ENCODE measurements at places on chromosomes 16 and 17.
A peak's percentile ranks its signal among the peaks of the same experiment; 100 is the strongest.

- DNase-seq = no peak
Observed at GRCh38 chr16:3070608-3071111, 5.2 kb downstream of the IL32 start.

DNA sequence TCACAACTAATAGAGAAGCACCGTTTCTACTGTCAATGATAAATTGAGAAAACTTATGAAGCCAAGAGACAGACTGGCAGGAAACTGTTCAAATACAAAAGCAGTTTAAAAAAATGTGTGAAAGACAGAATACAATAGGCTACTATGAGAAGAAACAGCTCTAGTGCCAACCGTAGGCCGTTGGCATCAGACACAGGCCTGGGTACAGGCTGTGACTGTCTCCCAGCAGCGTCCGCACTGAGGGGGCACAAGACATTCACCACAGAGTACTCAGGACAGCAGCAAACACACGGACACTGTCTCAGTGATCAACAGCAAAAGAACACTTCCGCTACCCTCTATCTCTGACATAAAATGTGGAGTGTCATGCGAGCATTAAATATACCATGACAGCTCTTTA is 7.8 kb upstream of the C1QBP start:
- no peak for DNase-seq

GRCh38 chr17:59415397-59415796 is 83.9 kb downstream of the YPEL2 start:
- no peak for DNase-seq

GRCh38 chr16:2238150-2238837 is 2.0 kb downstream of the DNASE1L2 start:
- no peak for DNase-seq

- DNase-seq = no peak
Observed at GRCh38 chr16:52533296-52533695, 13.6 kb downstream of the TOX3 start.

DNA sequence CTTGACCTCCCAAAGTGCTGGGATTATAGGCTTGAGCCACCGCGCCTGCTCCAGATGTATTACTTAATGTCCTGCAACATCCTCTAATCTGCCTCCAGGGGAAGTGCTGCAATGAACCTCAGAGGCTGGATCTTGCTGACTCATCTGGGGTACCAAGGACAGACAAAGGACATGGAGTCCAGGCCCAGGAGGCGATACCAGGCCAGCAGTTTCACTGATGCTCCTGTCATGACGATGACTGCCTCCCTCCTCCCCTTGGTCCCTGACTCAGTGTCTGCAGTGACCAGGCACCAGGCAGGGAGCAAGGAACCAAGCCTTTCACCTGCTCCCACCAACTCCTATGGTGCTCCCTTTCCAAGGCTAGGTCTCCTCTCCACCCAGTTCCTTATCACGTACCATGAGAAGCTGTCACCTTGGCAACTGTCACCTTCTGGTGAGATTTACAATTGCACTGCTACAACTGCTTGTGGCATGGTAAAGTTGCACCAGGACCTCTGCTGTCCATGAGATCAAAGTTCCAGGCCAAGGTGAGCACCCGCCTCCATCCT is 21.6 kb upstream of the PHOSPHO1 start:
- no peak for DNase-seq

GRCh38 chr16:25693631-25694030 is 1.9 kb downstream of the HS3ST4 start:
- no peak for DNase-seq

GRCh38 chr17:43010667-43011308 is 4.2 kb downstream of the IFI35 start:
- no peak for DNase-seq

GRCh38 chr17:77475016-77475976 is 334.5 kb downstream of the SEC14L1 start:
- DNase-seq = no peak

DNA sequence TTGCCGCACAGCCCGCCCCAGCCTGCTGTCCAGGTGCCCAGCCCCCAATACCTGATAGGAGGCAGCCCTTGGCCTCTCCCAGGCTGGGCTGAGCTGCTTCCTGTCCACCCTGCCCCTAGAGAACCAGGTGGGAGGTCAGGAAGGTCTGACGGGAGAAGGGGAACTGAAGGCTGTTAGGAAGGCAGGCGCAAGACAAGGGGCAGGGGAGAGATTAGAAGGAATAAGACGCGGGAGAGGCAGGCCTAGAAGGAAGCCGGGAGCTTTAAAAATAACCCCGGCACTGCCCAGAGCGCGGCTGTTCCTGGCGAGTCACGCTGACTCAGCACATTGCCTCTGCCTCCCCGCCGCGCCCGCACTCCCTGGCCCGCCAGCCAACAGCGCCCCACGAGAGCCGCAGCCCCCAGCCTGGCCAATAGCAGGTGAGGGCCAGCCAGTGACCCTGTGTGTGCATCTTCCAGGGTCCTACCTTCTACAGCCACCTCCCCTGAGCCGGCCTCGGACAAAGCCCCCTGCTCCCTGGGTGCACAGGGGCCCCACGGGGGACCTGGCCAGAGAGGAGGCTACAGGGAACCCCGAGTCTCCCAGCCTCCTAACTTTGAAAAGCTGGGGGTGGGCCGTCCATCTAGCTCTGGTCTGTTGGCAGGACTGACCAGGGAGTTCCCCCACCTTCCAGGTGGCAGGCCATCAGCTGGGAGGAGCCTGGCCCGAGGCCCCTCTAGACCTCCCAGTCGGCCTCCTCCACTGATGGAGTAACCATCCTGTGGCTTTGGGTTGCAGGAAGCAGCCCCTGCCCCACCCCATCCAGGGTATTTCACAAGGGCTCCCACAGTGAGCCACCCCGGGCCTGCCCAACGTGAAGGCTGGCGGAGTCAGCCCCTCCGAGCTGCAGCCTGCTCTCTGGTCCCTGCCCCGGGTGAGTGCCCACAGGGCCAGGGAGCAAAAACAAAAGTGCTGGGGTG is 4.0 kb downstream of the MAFG start:
- DNase-seq = peak; percentile 65

DNA sequence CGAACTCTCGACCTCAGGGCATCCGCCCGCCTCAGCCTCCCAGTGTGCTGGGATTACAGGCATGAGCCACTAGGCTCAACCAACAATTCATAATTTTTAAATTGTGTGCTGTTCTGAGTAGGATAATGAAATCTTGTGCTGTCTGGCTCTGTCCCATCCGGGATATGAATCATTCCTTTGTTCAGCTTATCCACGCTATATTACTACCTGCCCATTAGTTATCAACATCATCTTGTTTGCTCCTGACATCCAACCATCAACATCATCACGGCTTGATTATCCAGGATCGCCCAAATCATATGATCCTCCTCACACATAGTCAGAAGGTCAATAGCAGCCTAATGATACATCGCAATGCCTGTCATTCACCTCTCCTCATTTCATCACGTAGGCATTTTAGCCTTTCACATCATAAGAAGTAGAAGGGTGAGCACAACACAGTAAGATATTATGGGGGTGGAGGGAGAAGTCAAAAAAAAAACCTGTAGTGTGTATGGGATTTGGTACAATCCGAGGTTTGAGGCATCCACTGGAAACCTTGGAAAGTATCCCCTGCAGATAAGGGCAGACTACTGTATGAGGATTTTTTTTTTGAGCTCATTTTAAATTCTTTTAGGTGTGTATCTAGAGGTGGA is 77.0 kb upstream of the SIAH1 start:
- DNase-seq = no peak
